ENCODE measurements at places on chromosomes 11 and 22.

- DNase-seq = no peak
These were observed 101.0 kb downstream of the GGTLC2 start for GRCh38 chr22:22745225-22746060.

DNA sequence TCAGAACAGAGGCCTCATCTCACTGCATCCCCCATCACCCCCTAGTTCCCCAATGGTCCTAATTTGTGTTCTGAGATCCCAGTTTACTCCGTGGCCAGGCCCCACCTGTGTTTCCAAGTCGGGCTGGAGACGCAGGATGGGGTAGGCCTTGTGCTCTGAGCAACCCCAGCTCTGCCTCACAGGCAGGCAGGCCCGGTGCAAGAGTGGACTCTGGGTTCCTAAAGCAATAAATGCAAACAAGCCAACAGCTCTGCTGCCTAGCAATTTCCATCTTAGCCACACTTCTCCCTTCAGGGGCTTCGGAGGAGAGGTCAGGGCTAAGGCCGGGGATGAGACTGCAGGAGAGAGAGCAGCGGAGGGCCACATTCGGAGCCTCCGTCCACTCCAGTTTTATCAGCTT, 2.5 kb upstream of the EPS8L2 start:
- DNase-seq = no peak

- DNase-seq = no peak
These were observed 364.4 kb upstream of the LUZP2 start for GRCh38 chr11:24132471-24132870.

- DNase-seq = no peak
These were observed 189.2 kb upstream of the TBCEL start for GRCh38 chr11:120834686-120835210.

GRCh38 chr22:48827904-48828555, 999.6 kb downstream of the BRD1 start:
- DNase-seq = no peak

DNA sequence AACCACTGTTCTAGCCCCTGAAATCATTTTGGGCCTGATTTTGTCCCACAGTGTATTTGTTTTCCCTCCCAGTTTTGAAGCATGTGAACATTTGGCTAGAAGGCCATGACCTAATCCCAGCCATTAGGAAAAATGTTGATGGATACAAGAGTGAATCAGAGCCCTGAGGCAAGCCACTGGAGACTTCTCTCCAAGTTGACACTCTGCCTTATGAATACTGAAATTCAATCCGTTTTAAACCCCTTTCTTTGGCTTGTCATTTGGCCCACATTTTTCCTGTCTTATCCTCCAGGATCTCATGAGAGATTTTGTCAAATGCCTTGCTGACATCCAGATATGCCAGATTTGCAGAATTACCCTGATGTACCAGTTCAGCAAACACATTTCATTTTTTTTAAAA, 158.8 kb downstream of the FAT3 start:
- no peak for DNase-seq

GRCh38 chr22:19097518-19097917, 24.7 kb downstream of the DGCR2 start:
- DNase-seq = no peak

GRCh38 chr11:133064152-133064877, 468.0 kb downstream of the OPCML start:
- DNase-seq = no peak
